ENCODE measurements at places on chromosomes 7 and 10.

- DNase-seq, result no peak
These were observed 4.4 kb downstream of the PTPRE start for GRCh38 chr10:127911218-127911866.

GRCh38 chr7:29548823-29549222, 14.8 kb upstream of the PRR15 start:
- DNase-seq, result no peak

DNA sequence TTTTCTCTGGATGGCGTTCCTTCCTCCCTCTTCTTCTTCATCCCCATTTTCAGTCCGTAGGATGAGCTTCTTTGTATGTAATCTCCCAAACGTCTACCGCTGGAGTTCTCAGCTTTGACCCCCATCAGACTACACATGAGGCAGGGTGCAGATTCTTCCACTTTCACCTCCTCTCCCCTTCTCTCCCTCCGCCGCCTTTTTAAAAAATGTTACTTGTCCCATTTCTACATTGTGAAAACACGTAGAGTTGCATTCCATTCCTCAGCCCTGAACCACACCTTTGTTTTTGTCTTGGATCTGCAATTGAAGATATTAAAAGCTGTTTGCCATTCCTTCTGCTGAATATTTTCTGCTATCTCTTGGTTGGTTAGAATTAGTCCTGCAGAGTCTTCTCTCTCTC, 6.2 kb downstream of the ADIRF start:
- no peak for DNase-seq

DNA sequence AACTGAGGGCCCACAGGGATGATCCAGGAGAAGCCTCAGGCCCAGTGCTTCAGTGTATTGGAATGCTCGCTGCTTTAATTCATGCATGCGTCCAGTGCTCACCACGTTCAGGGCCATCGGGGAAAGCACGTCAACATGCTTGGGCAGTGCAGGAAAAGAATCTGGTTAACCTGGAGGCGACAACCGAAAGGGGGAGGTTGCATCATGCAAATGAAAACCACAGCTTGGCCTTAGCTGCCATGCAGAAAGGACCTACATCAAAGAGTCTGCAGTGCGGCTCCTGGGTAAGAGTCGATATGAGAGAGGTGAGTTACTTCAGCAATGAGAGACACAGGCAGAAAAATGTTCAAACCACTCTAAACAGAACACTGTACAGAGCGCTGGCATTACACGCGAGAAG, 440.1 kb downstream of the KCNMA1 start:
- DNase-seq, result no peak

- no peak for DNase-seq
These were observed 910 bp downstream of the ARHGAP19 start for GRCh38 chr10:97291357-97292096.

- no peak for DNase-seq
These were observed 26.9 kb downstream of the CCDC6 start for GRCh38 chr10:59879363-59879913.

GRCh38 chr7:510131-510481, 9.5 kb downstream of the PDGFA start:
- DNase-seq, result no peak

GRCh38 chr10:4004144-4004543, 219.1 kb upstream of the KLF6 start:
- DNase-seq, result no peak

DNA sequence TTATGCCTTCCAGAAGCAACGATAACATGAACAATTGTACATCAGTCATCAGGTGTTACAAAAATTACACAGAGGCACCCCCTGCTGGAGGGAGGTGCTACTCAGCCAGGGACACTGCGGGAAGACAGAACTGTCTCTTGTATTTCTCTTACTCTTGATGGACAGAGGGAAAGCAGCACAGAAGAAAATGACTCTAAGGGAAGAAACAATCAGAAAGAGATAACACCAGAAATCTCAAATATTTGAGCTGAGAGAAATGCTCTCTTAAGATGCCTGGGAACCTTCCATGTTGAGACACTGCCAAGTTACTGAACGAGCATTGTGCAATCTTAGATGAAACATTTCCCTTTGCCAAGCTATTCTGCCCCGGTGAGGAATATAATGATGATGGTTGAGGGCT, 227.6 kb upstream of the NPSR1 start:
- no peak for DNase-seq

DNA sequence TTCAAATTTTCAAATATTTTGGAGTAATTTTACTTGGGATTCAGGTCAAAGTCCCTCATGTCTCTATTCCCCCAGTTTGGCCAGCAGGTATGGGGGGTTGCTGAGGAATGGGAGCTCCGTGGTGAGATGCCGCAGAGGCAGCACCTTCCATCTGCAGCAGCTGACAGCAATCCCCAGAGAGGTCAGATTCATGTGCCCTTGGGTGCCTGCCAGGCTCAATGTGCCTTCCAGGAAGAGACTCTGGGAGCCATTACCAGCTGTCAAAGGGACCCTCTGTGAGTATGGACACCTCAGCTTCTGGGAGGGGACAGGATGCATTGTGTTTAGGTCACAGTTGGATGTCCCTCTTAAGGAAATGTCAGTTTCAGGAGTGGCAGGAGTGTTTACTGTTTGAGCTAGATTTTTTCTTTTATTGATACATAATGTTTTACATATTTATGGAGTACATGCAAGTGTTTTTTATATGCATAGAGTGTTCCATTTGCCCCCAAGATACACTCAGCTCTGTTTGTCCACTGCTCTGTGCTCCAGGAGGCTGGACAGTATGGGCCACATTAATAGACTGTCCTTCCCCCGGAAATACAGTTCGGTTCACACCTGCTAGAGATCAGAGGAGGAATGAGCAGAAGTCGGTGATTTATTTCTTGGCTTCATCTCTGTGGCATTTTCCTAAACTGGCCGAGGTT, 75.3 kb upstream of the GRB10 start:
- DNase-seq, result no peak

GRCh38 chr10:68565658-68566057, 5.5 kb downstream of the TET1 start:
- no peak for DNase-seq

- DNase-seq, result no peak
These were observed 27.3 kb upstream of the CADPS2 start for GRCh38 chr7:122913608-122914007.

DNA sequence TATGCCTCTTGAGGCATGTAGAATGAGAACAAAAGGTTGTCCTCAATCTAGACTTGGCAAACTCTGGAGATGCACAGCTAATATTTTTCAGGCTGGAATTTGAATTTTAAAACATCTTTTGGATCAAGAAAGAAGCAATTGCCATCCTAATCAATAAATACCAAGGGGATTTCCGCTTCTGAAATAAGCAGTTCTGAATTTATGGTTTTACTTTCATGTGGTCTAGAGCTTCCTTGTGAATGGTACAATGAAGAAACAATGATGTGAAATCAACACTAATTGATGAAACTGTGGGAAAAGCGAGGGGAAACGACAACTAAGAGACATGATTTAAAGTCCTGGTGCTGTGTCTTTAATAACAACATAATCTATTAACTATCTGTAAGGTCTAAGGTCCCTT, 1202.7 kb downstream of the SORCS3 start:
- DNase-seq, result no peak

- DNase-seq, result no peak
These were observed 29.0 kb upstream of the GSDME start for GRCh38 chr7:24786306-24786705.

- no peak for DNase-seq
These were observed 694.5 kb upstream of the NRP1 start for GRCh38 chr10:34028936-34029335.

GRCh38 chr7:30225863-30226613, 58.4 kb upstream of the ZNRF2 start:
- DNase-seq, result no peak

DNA sequence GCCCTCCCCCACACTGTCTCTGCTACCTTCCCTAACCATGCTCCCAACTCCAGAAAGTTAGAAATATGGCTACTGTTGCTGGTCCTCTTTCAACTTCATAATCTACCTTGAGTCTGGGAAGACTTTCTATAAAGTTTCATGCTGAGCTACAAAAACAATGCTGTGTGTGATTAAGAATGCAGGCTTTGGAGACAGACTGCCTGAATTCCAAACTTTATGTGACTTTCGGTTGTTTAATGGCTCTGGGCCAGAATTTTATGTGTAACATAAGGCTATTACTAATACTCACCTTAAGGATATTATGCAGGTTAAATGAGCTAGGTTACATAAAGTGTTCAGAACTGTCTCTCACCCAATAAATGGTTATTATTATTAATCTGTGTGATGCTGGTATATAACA, 19.1 kb downstream of the BET1 start:
- no peak for DNase-seq

DNA sequence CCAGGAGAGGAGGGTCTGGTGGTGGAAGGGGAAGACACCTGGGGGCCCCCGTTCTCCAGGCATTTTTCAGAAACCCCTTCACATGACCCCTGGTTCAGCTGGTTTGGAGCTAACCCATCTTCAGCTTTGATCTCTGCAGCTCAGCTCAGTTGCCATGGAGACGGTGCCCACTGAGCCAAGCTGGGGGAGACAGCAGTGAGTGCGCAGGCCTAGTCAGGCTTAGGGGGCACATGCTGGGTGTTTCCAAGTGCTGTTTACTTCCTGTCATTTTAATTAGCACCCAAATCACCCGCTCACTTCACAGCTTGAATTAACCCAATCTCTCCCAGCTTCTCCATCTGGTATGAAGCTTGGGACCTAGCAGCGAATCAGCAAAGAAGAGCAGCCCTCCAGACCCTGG, 9.0 kb downstream of the SPOCK2 start:
- peak; percentile 21 for DNase-seq

- no peak for DNase-seq
These were observed at the start of gene NKX2-3 for GRCh38 chr10:99532687-99533495. NKX2-3 (plus strand) TSS chr10:99532942; CDS start chr10:99533132, 190 bp downstream.

GRCh38 chr10:5453749-5454489, 41.6 kb downstream of the NET1 start:
- no peak for DNase-seq

- no peak for DNase-seq
These were observed 42.1 kb upstream of the MKRN1 start for GRCh38 chr7:140521421-140521820.

GRCh38 chr10:70568781-70569495, 33.6 kb downstream of the PRF1 start:
- DNase-seq, result no peak

- DNase-seq, result no peak
These were observed 156.8 kb downstream of the RNF216 start for GRCh38 chr7:5624386-5625365.

GRCh38 chr10:84088626-84089025, 50.7 kb upstream of the GHITM start:
- DNase-seq, result no peak

- DNase-seq, result no peak
These were observed 19.8 kb downstream of the KBTBD2 start for GRCh38 chr7:32871624-32872371.

DNA sequence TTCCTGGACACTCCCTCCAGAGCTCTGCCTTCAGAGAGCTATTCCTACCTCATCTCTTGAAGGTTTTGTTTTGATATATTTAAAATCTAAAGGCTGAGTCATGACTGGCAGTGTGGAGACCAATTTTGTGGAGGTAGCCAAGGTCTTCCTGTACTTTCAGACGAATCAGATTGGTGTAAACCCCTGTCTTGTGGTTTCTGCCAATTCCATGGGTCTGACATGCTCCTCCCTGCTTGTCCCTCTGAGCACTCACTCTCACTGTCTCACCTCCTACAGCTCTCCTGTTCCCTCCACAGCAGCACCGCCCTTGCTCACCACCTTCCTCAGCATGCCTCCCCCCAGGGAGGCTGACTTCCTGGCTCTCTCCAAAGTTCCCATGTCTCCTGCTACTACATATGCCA, 179.8 kb downstream of the NPSR1 start:
- DNase-seq, result no peak

DNA sequence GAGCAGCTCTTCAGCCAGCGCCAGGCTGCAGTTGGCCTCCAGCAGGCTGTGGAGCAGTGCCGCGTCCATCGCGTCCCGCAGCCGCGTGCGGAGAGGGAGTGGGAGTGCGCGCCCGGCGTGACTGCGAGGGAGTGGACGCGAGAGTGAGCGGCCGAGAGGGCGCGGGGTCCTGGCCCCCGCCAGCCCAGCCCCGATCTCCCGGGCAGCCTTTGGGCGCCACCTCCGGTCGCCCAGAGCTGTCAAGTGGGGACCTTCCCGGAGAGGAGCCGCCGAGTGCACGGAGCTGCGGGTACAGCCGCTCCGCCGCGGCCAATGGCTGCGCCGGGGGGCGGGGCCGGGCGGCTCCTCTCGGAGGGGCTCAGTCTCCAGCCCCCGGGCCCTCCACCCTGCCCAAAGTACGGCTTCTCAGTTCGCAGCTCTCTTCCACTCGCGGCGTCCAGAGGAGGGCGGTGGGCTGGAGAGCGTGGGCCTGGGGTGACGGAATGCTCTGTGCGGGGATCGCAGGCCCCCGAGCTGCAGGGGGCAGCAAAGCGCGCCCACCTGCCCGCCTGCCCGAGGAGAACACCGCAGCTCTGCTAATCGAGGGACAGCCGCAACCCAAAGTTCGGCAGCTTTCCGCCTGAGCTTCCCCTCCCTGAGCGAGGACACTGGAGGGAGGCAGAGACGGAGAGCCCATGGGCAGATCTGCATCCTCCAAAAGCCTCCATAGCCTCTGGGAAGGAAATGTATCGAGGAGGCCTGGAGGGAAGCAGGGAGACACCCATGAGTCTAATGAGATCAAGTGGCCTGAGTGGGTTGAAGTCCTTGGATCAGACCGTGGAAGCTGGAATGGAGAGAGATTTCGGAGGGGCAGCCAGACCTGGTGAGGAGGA, at the start of gene CRHR2:
TSS of gene CRHR2 (minus strand) at position 245 of the 872 bp plus-strand sequence. CDS start at position 69, 176 bp downstream.
- no peak for DNase-seq

DNA sequence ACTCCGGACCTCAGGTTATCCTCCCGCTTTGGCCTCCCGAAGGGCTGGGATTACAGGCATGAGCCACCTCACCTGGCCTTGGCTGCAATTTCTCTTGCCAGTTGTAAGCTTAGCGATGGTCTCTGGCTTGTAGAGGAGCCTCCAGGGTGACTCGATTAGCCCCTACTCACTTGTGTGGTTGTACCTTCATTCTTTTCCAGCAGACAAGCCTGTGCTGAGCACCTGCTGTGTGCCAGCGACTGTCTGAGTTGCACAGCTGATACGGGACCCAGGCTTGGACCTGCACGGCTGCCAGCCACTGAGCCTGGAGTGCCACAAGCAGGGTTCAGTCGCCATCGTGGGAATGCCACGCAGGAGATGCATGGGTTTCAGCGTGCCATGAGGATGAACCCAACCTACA, 42.0 kb upstream of the DNAJB6 start:
- no peak for DNase-seq
